Camera-type eye (tissue), 1 donor: ENCODE measurements at places on chromosomes 7 and 10. TPM values are rescaled to one million over a fixed set of nuclear protein-coding genes. Genes with fewer than 3 reads are reported as not detected.

The FAM13C gene
- 39.7 TPM for total RNA-seq

The TACR2 gene
- total RNA-seq = not detected

The PPIF gene
- 14.0 TPM for total RNA-seq

The MNX1 gene
- total RNA-seq = not detected

The FAM107B gene
- 122 TPM for total RNA-seq

The MEOX2 gene
- total RNA-seq = 19.1 TPM

The SPDYE5 gene
- 0.22 TPM for total RNA-seq

The HOXA7 gene
- not detected for total RNA-seq

The AKR1C8 gene
- 0.27 TPM for total RNA-seq

The NOBOX gene
- total RNA-seq = not detected

The PIP gene
- total RNA-seq = not detected

The MYPN gene
- 7.0 TPM for total RNA-seq

The CHST15 gene
- 17.4 TPM for total RNA-seq

The GIMAP2 gene
- total RNA-seq = 7.6 TPM

The PODXL gene
- total RNA-seq = 42.2 TPM

The SPDYE8 gene
- total RNA-seq = not detected

The FXYD4 gene
- total RNA-seq = not detected

The SHH gene
- total RNA-seq = 0.33 TPM

The IDI1 gene
- total RNA-seq = 72.8 TPM

The ZCCHC24 gene
- 17.9 TPM for total RNA-seq

The NPC1L1 gene
- total RNA-seq = not detected

The SPDYE16 gene
- total RNA-seq = 1.2 TPM

The EMX2 gene
- total RNA-seq = 5.0 TPM

The ADO gene
- 29.5 TPM for total RNA-seq

The UCN3 gene
- total RNA-seq = not detected

The GLI3 gene
- 30.2 TPM for total RNA-seq

The SFTPA2 gene
- not detected for total RNA-seq

The C10orf88 gene
- 16.5 TPM for total RNA-seq

The ZNF727 gene
- 0.66 TPM for total RNA-seq

The LEP gene
- total RNA-seq = not detected

The AMZ1 gene
- total RNA-seq = 0.11 TPM

The IL6 gene
- not detected for total RNA-seq

The VGF gene
- 2.2 TPM for total RNA-seq

The HOXA11 gene
- not detected for total RNA-seq

The CALCR gene
- total RNA-seq = 0.38 TPM

The MAPK8 gene
- total RNA-seq = 186 TPM

The MTG1 gene
- total RNA-seq = 42.4 TPM
